HFFc6 (cell line): ENCODE measurements at places on chromosomes 4 and X. TPM values are rescaled to one million over a fixed set of nuclear protein-coding genes. Genes with fewer than 3 reads are reported as not detected.

The LUZP4 gene
- total RNA-seq: not detected in 3 replicates

The CDKL5 gene
- 5.2 to 5.8 TPM (median 5.3 TPM) in 3 replicates for total RNA-seq

GRCh38 chrX:23509256-23509655 lies 158.0 kb upstream of the PRDX4 start:
- no peak overlapping the region for H3K27ac ChIP-seq
- no peaks in the 10 kb centered on the region for H3K36me3 ChIP-seq
- DNase-seq: no peak
- peaks cover 4% of the 10 kb centered on the region for H3K4me1 ChIP-seq

- H3K27ac ChIP-seq: no peak overlapping the region
- H3K36me3 ChIP-seq: no peaks in the 10 kb centered on the region
- H3K27me3 ChIP-seq: peaks cover under 1% of the 10 kb centered on the region
- DNase-seq: no peak
Observed at GRCh38 chrX:103201041-103201440, 13.9 kb upstream of the BEX4 start.

- H3K27me3 ChIP-seq: peaks cover 3% of the 10 kb centered on the region; the same call in 1 of the 2 replicates
- no peak overlapping the region for H3K4me3 ChIP-seq
- H3K27ac ChIP-seq: no peak overlapping the region
- DNase-seq: no peak
- no peaks in the 10 kb centered on the region for H3K36me3 ChIP-seq
Observed at GRCh38 chr4:111869339-111869738, 275.9 kb upstream of the FAM241A start.

DNA sequence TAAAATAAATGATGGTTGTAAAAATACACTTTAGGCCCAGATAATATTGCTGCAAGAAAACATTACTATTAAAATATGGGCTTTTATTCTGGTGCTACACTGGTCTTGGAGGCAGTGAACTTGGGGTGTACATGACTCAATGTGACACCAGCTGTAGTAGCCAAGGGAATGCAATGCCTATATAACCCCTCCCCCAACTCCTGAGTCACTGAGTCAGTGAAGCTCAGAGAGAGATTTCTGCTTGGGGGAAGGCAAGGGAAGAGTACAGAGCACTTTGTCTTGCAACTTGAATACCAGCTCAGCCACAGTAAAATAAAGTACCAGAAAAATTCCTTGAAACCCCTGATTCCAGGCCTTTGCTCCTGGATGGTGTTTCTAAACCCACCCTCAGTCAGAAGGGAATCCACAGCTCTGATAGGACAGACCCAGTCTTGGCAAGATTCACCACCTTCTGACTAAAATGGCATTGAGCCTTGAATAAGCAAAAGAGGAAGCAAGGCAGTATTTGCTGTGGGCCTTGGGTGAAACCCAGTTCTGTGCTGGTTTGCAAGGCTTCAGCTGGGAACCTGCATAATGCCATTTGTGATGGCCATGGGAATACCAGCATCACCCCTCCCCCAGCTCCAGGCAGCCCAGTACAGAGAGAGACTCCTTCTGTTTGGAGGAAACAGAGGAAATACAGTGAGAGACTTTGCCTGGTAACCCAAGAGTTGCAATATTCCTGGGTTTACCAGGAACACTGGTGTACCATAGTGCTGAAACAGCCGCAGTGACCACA lies 209.9 kb downstream of the IQCM start:
- peak; percentile 48 for DNase-seq
- H3K4me3 ChIP-seq: no peak overlapping the region
- no peaks in the 10 kb centered on the region for H3K36me3 ChIP-seq

DNA sequence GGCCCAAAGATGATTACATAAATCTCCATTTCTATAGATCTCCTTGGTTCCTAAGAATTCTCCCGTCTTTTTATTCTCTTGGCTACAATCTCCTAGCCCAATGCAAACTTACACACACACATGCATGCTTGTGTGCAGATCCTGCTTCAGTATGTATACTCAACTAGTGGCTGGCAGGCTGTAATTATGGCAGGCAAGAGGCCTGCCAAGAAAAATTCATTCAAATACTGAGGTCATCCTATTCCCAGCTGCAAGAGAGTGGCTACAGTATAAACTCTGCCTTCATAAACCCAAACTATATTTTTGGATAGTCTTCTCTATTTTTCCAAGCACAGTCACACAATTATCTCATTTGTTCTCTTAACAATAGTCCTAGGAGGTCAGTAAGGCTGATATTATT lies 95.2 kb downstream of the SHROOM4 start:
- H3K4me1 ChIP-seq: no peaks in the 10 kb centered on the region
- H3K36me3 ChIP-seq: no peaks in the 10 kb centered on the region
- no peak overlapping the region for H3K27ac ChIP-seq
- no peak overlapping the region for H3K4me3 ChIP-seq
